ENCODE measurements at places on chromosomes 12 and 14. TPM values are rescaled to one million over a fixed set of nuclear protein-coding genes. Genes with fewer than 3 reads are reported as not detected.

- no peak for DNase-seq
These were observed 1077.0 kb upstream of the TMEM132C start for GRCh38 chr12:127189992-127190391.

GRCh38 chr14:99683619-99684409, at the start of gene CYP46A1:
Gene CYP46A1, plus strand, starts transcription at chr14:99684298. Its CDS starts 120 bp downstream, at chr14:99684418.
- DNase-seq: peak; percentile 100

DNA sequence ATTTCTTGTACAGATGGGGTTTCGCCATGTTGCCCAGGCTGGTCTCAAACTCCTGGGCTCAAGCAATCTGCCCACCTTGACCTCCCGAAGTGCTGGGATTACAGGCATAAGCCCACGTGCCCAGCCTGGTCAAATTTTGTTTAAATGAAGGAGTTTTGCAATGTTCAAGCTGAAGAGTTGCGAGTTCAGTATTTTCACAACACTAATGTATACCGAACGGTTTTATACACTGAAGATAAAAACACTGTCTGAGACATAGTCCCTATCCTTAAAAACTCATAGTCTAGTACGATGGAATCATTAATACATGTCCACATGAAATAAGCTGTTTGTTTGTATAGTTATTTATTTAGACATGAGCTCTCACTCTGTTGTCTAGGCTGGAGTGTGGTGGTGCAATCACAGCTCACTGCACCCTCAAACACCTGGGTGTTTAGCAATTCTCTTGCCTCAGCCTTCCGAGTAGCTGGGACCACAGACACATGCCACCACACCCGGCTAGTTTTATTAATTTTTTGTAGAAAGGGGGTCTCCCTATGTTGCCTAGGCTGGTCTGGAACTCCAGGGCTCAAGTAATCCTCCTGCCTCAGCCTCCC, 15.4 kb downstream of the TRAPPC6B start:
- DNase-seq: no peak

The IL23A gene
- not detected for polyA plus RNA-seq

The TSPAN19 gene
- polyA plus RNA-seq: not detected

The KRT85 gene
- polyA plus RNA-seq: not detected

The GATC gene
- 6.4 TPM for polyA plus RNA-seq

Data from psoas muscle (tissue), 8 donors.